Immature natural killer cell (primary cell): ENCODE measurements at places on chromosomes 2 and 18. TPM values are rescaled to one million over a fixed set of nuclear protein-coding genes. Genes with fewer than 3 reads are reported as not detected.

DNAJB2 gene
- 2.8 TPM for polyA plus RNA-seq

FBXO48 gene
- 0.28 TPM for polyA plus RNA-seq

DQX1 gene
- not detected for polyA plus RNA-seq

SGO2 gene
- polyA plus RNA-seq, result 6.1 TPM

DNA sequence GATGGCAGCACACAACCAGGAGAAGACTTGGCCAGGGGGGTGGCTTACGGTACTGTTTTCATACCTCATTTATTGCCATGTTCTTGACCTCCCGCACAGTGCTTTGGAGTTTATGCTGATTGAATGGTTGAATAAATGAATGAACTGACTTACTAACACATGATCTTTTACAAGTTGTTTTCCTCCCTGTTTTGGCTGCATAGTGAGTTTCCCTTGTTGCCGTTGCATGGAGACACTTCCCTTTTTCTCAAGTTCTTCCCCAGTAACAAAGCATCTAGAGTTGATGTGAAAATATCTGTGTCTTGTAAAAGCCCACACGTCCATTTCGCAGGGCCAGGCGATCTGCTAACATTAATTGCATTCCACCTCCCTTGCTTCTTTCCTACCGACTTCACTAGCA is 35.7 kb upstream of the RAB1A start:
- no peak for DNase-seq

- no peak for DNase-seq
Observed at GRCh38 chr2:195352581-195352980, 304.4 kb upstream of the SLC39A10 start.

GRCh38 chr18:70376137-70376913 is 87.5 kb downstream of the SOCS6 start:
- DNase-seq, result no peak

DNA sequence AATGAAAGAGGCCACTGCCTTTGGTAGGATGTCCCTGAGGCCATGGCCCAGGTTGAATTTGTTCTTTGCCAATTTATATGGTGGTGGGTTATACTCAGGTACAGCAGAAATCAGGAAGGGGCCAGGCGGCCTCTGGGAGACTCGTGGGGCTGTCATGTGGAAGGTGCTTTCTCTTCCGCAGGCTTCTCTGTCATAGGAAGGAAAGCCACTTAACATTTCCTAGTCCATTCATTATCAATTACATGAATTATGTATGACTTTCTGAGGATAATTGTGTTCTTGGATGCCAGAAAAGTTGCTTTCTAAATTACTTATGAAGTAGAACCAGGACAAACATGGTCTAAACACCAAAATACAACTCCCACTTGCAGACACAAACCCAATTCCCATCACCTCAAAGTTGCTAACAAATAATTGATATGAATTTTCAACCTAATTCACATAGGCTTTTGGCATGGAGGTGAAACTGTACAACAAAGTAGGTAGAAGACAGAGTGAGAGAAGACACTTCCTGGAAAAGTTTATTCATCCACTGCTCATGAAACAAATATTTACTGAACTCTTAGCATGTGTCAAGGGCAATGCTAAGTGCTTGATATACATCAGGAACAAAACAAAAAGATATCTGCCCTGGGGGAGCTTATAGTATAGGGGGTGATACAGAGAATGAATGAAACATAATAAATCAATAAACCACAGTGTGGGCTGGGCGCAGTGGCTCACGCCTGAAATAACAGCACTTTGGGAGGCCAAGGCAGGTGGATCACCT is 50.5 kb upstream of the CHMP1B start:
- no peak for DNase-seq

DNA sequence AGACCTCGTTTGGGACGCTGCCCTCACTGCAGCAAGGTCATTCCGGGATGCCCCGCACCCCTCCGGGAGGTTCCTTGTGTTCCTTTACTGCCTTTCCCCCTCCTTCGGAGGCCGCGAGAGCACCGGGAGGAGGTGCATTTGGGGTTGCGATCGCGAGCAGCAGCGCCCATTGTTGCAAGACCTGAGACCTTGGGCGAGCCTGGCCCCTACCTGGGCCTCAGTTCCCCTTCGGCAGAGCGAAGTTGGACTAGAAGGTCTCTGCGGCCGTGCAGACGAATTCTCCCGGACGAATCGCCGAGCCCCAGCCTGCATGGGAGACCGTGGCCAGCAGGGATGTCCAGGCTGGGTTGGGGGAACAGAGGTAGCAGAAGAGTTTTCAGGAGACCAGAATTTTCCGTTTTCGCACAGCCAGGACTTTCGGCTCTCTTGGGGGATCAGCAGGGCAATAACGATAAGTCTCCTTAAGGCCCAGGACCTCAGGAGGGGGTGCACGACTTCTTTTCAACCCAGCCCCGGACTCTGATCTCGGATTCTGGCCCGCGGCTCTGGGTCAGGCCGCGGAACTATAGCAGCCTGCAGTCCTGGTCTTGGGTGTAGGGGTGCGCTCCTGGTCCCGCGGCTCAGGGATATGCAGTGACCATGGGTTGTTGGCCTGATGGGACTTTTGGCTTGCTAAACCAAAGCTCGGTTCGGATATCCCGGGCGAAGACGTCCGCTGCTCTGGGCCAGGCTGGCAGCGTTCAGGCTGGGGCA is 2.8 kb downstream of the GDF7 start:
- DNase-seq, result no peak

DNA sequence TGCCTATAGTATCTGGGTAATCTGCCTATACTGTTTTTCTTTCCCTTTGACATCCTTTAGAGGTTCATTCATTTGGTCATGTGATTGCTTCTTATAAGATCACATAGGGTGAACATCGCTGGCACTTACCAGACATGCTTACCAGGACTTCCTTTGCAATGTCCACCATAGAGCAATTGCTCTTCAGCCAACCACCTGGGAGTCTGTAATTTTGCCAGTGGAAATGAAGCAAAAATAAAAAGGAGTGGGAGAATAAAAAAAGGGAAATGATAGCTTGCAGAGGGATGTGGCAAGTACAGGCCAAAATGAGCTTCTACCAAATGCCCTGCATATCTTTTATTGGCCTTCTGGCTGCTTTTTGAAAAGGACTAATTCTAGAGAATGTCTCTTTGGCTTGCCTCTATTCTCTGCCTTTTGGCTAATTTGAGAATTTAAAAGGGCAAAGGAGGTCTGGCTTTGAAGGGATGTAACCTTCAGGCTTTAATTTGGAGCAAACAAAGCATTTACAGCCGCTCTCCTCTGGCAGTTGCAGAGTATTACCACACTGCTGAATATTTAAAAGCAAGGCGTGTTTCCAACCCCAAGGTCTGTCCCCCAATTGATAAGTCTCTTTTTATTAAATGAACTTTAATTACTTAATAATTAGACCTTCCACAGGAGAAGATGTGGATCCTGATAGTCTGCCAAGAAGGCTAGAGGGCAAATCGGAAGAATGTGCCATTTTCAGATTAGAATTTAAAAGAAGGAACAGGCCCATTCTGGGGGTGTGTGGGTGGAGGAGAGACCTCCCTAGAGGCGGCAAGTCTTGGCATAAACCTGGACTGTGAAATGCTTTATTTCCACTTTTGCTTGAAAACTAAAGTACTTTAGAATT is 557.9 kb downstream of the DCC start:
- no peak for DNase-seq

GRCh38 chr18:74139888-74140287 is 7.7 kb downstream of the FBXO15 start:
- DNase-seq, result no peak

DNA sequence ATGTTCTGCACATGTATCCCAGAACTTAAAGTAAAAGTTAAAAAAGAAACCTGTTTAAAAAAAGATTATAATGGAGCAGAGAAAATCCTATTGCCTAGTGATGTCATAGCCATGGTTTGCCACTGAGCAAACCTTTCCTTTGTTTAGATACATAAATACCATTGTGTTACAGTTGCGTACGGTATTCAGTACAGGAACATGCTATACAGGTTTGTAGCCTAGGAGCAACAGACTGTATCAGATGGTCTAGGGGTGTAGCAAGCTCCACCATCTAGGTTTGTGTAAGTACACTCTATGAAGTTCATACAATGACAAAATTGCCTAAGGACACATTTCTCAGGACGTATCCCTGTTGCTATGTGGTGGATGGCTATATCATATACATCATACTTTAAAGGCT is 13.0 kb downstream of the ICA1L start:
- DNase-seq, result no peak
